Left ventricle myocardium inferior (tissue), 1 donor: ENCODE measurements at places on chromosomes 13 and 19.

DNA sequence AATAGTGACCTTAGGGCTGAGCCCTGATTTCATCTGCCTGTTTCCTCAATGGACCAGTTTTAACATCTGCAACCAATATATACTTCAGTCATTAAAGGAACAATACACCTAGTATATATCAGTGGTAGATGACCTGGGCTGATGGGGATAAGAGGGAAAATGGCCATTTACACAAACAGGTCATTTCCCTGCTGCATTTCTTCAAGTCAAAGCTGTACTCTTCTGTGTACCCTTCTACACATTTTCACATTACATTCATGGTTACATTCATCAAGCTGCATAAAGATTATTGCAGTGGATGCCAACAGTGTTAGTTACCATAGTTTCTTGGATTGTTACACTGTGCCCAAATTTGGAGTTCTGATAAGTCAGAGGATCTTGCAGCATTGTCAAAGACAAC is 81.2 kb upstream of the RAP2A start:
- H3K36me3 ChIP-seq: peaks cover 66% of the 10 kb centered on the region
- H3K4me3 ChIP-seq: no peak overlapping the region
- no peaks in the 10 kb centered on the region for H3K27me3 ChIP-seq
- DNase-seq: no peak

GRCh38 chr13:37647031-37647650 is 48.6 kb upstream of the POSTN start:
- H3K4me1 ChIP-seq: no peaks in the 10 kb centered on the region
- H3K27ac ChIP-seq: no peak overlapping the region
- no peaks in the 10 kb centered on the region for H3K36me3 ChIP-seq
- no peaks in the 10 kb centered on the region for H3K27me3 ChIP-seq

DNA sequence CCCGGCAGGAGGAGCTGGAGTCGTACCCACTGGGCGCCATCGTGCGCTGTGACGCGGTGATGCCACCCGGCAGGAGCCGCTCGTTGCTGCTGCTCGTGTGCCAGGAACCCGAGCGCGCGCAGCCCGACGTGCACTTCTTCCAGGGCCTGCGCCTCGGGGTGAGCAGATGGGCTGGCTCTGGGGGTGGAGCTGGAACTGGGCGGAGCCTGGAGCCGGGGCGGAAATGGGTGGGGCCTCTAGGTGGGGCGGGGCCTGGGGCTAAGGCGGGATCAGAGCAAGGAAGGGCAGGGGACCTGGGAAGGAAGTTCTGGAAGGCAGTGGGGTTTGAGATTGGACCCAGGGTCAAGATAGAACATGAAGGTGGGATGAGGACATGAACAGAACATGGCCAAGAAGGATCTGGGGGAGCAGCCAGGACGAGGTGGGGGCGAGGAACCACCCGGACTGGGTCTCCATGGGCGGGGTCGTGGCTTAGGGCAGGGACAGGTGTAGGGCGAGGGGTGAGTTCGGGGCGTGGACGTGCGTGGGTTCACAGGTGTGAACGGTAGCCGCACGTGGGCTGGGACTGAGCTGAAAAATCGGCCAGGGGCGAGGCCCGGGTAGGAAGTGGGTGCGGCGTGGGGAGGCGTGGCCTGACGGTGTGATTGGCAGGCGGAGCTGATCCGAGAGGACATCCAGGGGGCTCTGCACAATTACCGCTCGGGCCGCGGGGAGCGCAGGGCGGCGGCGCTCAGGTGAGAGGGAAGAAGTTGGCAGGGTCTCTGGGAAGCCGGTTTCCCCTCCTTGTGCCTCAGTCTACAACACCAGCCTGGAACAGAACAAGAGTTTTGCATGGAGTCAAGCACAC is 4.7 kb downstream of the EPS8L1 start:
- no peaks in the 10 kb centered on the region for H3K36me3 ChIP-seq
- peaks cover 92% of the 10 kb centered on the region for H3K27me3 ChIP-seq
- peak; percentile 59 for DNase-seq
- H3K27ac ChIP-seq: no peak overlapping the region
- peaks cover 28% of the 10 kb centered on the region for H3K4me1 ChIP-seq

DNA sequence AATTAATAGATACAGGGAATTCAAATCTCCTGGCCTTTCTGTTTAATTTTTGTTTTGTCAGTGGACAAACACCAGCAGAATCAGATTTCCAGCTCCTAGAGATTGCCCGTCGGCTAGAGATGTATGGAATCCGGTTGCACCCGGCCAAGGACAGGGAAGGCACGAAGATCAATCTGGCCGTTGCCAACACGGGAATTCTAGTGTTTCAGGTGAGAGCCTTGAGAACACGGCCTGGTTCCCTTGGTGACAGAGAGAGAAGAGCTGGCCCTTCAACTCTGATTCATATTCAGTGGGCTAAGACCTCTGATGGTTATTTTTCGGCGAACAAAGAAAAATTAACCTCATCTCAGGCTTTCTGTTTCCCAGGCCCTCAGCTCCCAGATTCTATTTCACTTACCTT is 191.3 kb downstream of the STK24 start:
- peaks cover 13% of the 10 kb centered on the region for H3K36me3 ChIP-seq
- peaks cover 27% of the 10 kb centered on the region for H3K4me1 ChIP-seq
- DNase-seq: no peak
- H3K27ac ChIP-seq: no peak overlapping the region
